A549 treated with ZK216348 at 1 μM for 4 hours (cell line): ENCODE measurements at places on chromosomes 3 and 15. TPM values are rescaled to one million over a fixed set of nuclear protein-coding genes. Genes with fewer than 3 reads are reported as not detected.

Gene TTLL13
- 0.11 to 0.43 TPM (median 0.16 TPM) in 4 of 5 replicates, not detected in the other for total RNA-seq

Gene FGD5
- 0.07 TPM in 2 of 5 replicates, not detected in the others for total RNA-seq

Gene ALS2CL
- total RNA-seq = 7.2 to 9.5 TPM (median 9.0 TPM) in 5 replicates

Gene CCRL2
- 0.14 to 0.42 TPM (median 0.16 TPM) in 3 of 5 replicates, not detected in the others for total RNA-seq

Gene ACAP2
- total RNA-seq = 3.5 to 9.1 TPM (median 7.2 TPM) in 5 replicates

Gene IL17RD
- total RNA-seq = 0.56 to 1.8 TPM (median 1.00 TPM) in 5 replicates

Gene SI
- not detected in 5 replicates for total RNA-seq

Gene ACTR8
- 14.5 to 17.8 TPM (median 15.9 TPM) in 5 replicates for total RNA-seq

Gene PTH1R
- 0.28 to 0.89 TPM (median 0.58 TPM) in 5 replicates for total RNA-seq

Gene CCK
- total RNA-seq = 0.48 to 1.9 TPM (median 1.5 TPM) in 5 replicates

Gene MESP2
- 0.44 to 0.95 TPM (median 0.65 TPM) in 4 of 5 replicates, not detected in the other for total RNA-seq

Gene CCR8
- total RNA-seq = not detected in 5 replicates

Gene C2CD4B
- total RNA-seq = 0.16 to 0.46 TPM (median 0.21 TPM) in 3 of 5 replicates, not detected in the others

Gene BSN
- total RNA-seq = 0.04 to 0.16 TPM (median 0.16 TPM) in 5 replicates

Gene RYR3
- total RNA-seq = 0.02 to 0.09 TPM (median 0.06 TPM) in 4 of 5 replicates, not detected in the other

Gene AHSG
- total RNA-seq = 0.18 to 0.29 TPM in 2 of 5 replicates, not detected in the others

Gene DAZL
- total RNA-seq = not detected in 5 replicates

Gene GRIP2
- total RNA-seq = 0.52 to 2.0 TPM (median 1.4 TPM) in 5 replicates

Gene SCN11A
- total RNA-seq = 0.02 TPM in 2 of 5 replicates, not detected in the others

Gene ZNF654
- total RNA-seq = 2.7 to 4.4 TPM (median 3.7 TPM) in 5 replicates

Gene VPS13C
- 9.0 to 12.7 TPM (median 11.5 TPM) in 5 replicates for total RNA-seq

Gene PAQR5
- 65.5 to 118 TPM (median 110 TPM) in 5 replicates for total RNA-seq

Gene MRAS
- 7.0 to 10.2 TPM (median 8.8 TPM) in 5 replicates for total RNA-seq

Gene CCDC191
- total RNA-seq = 1.4 to 3.7 TPM (median 1.9 TPM) in 5 replicates

Gene ACSBG1
- 0.09 to 0.51 TPM (median 0.39 TPM) in 5 replicates for total RNA-seq

Gene LEKR1
- total RNA-seq = 0.29 to 1.0 TPM (median 0.56 TPM) in 5 replicates

Gene CFAP100
- total RNA-seq = not detected in 5 replicates

Gene HIGD2B
- not detected in 5 replicates for total RNA-seq

Gene GOLGA8O
- total RNA-seq = 0.21 to 0.61 TPM (median 0.32 TPM) in 5 replicates

Gene STAB1
- total RNA-seq = 0.09 to 0.14 TPM in 2 of 5 replicates, not detected in the others

Gene ZNF502
- total RNA-seq = 1.6 to 2.5 TPM (median 2.1 TPM) in 5 replicates

Gene TM4SF4
- 31.8 to 40.4 TPM (median 35.0 TPM) in 5 replicates for total RNA-seq

Gene SLC22A14
- 0.09 TPM in 2 of 5 replicates, not detected in the others for total RNA-seq

Gene STX19
- total RNA-seq = not detected in 5 replicates

Gene CYP11A1
- total RNA-seq = not detected in 5 replicates

Gene MFSD1
- 37.2 to 50.3 TPM (median 45.7 TPM) in 5 replicates for total RNA-seq

Gene CHD2
- 28.1 to 39.0 TPM (median 31.0 TPM) in 5 replicates for total RNA-seq

Gene DNAH12
- 0.08 to 0.21 TPM (median 0.15 TPM) in 3 of 5 replicates, not detected in the others for total RNA-seq

Gene PLA2G4E
- total RNA-seq = not detected in 5 replicates

Gene EPHA3
- total RNA-seq = not detected in 5 replicates

Gene TXNRD3
- 5.5 to 11.3 TPM (median 6.1 TPM) in 5 replicates for total RNA-seq

Gene VEPH1
- 0.27 to 0.44 TPM in 2 of 5 replicates, not detected in the others for total RNA-seq

Gene SLC15A2
- total RNA-seq = 0.02 to 0.95 TPM (median 0.16 TPM) in 4 of 5 replicates, not detected in the other
